Non-pigmented ciliary epithelial cell (primary cell): ENCODE measurements at places on chromosomes 3 and 15.

DNA sequence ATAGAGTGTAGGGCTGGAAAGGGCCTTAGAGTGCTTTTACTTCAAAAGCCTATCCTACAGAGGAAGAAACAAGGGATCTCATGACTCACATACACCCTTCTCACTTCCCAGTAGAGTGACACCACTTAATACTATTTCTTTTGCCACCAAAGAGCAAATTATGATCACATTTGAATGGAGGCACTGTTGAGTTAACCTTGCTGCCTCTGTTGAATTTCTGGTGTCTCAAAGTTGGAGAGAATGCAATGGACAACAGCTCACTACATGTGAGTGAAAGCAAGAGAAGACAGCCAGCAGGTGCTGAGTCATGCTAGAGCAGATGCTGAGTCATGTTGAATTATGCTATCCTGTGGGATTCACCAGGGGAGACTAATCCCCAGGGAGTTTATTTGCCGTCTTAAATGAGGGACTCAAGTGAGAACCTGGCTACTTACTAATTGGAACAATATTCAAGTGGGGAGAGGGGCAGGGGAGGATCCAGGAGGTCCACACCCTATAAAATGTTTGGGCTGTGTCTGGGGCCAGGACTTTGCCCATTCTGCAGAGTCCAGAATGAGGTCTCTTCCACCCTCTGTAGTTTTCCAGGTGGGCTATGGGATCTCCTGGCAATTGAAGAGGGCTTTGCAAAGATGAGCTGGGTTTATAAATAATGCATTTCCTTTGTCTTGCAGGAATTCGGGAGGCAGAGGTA lies 35.8 kb downstream of the ST8SIA2 start:
- DNase-seq: peak; percentile 17

DNA sequence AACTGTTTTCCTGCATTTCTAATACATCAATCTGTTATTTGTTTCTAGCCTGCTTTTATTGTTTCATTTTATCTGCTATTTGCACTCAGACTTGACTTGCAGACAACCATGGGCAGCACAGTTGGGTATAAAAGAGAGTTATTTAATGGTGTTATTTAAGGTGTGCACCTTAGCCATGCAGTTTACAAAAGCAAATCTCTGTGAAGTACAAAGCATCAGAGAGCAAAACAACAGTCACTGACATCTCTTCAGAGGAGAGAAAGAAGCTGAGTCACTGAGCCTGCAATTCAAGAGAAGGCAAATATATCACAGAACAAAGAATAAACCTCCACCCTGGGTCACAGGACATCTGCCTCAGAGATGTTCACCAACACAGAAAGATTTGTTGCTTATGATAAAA lies 255.9 kb upstream of the ICE2 start:
- no peak for DNase-seq

- DNase-seq: no peak
Observed at GRCh38 chr3:141487521-141488252, 860 bp downstream of the RASA2 start.

DNA sequence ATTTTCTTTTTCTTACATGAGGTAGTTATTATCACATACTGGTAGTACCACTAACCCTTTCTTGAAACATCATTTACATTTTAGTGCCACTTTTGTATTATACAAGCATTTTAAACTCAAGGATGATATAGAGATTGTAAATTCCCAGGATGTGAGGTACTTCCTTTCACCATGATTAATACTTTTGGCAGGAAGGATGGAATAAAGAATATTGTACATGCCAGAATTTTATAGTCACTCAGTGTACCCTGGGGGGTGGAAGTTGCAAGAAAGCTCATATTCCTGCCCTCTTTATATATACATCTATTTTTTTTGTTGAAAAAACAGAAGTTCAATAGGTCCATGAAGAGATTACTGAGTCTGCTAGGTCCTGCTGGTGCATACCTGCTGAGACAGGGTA lies 141.0 kb upstream of the PLSCR5 start:
- DNase-seq: peak; percentile 46

GRCh38 chr15:95887666-95888390 lies 442.7 kb upstream of the NR2F2 start:
- DNase-seq: no peak
